Stimulated activated CD4-positive, alpha-beta T cell treated with anti-CD3 and anti-CD28 coated beads, Interleukin-12 subunit alpha, Interleukin-12 subunit beta, amount 100 ng/mL, for 24 hours (primary cell): ENCODE measurements at places on chromosomes 12 and 14.

DNA sequence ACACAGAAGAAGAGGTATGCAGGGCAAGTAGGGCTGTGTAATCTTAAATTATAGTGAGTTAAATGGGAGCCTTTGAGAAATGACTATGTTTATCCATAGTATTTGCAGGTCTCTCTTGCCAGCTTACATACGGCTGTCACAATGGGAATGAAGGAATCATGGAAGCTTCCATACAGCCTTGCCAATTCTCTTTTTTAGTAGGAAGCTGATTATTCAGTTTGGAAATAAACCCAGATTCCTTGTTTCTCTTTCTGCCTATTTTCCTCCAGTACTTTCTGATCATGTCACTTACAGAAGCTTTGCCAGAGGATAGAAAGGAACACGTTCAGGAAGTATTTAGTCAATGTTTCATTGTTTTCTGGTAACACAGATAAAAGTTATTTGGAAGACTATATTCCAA, 217.4 kb upstream of the DIO2 start:
- DNase-seq = no peak

GRCh38 chr12:66829660-66830325, 150.9 kb upstream of the GRIP1 start:
- no peak for DNase-seq

GRCh38 chr14:29858299-29858698, 69.3 kb downstream of the PRKD1 start:
- no peak for DNase-seq

DNA sequence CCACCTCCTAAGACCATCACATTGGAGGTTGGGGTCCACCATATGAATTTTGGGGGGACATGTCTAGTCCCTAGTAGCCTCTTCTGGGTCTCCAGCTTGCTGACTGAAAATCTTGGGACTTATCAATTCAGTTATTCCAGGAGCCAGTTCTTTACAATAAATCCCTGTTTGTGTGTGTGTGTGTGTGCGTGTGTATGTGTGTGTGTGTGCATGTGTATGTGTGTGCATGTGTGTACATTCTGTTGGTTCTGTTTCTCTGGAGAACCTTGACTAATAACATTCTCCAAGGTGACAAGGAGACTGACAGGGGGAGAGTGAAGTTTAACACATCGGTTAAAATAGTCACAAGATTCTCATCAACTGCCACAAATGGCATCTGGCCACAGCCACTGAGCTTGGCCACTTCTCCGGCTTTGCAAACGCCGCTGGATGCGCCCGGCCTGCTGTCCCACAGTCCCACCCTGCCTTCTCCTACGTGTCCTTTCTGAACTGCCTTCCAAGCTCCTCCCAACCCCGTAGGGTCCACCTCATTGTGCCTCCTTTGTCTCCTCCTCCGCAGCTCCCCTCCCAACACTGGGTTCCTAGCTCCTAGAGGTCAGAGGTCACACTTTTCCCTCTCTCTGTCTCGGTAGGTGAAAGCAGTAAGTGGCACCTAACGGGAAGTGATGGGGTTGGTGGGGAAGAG, 88.1 kb upstream of the DIO3 start:
- DNase-seq = no peak

- no peak for DNase-seq
Observed at GRCh38 chr12:11681207-11681606, 31.7 kb downstream of the ETV6 start.

GRCh38 chr12:27747111-27747820, 32.8 kb upstream of the KLHL42 start:
- no peak for DNase-seq

DNA sequence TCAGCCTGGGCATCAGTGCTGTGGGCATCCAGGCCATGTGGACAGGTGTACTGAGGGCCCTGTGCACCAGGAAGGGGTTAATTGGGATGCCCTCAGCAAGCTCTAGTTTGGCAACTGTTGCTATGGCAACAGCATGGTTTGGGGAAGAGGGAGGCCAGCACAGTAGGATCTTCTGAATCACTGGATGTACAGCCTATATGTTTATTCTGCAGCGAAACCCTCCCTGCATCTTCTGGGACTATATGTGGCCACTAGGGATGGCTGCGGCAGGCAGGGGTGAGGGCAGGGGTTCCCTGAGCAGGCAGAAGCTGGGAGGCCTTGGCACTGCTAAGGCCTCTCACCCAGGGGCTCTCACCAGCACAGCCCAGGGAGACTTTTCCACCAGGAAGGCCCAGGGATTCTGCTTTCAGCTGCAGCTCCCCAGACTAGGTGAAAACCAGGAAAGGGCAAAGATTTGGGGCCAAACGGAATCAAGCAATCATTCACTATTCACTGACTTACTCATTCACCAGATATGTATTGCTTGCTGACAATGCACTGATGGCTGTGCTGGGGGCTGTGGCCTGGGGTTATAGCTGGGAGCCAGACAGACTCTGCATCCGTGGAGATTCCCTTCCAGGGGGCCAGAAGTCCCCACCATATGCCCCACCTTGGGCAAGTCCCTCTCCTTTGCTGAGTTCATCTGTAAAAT, 42.8 kb downstream of the IRF2BPL start:
- no peak for DNase-seq

DNA sequence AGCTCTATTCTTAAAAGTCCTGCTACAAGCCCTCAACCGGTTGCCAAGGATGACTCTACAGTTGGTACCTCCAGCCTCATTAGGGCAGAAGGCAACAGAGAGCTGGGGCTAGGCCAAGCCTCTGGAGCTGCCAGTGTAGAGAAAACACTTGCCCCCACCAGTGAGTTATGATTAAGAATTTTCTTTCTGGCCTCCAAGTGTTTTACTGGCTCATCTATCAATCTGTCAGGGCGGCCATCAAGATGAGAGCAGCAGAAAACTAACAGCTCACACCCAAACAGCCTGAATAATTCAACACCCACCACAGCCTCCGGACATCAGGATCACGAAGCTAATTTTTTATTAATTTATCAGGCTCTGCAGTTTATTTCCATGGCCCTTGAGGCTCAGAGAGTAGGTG, 40.7 kb upstream of the CMKLR1 start:
- DNase-seq = no peak

- DNase-seq = no peak
Observed at GRCh38 chr12:77734214-77734883, 96.3 kb upstream of the NAV3 start.

DNA sequence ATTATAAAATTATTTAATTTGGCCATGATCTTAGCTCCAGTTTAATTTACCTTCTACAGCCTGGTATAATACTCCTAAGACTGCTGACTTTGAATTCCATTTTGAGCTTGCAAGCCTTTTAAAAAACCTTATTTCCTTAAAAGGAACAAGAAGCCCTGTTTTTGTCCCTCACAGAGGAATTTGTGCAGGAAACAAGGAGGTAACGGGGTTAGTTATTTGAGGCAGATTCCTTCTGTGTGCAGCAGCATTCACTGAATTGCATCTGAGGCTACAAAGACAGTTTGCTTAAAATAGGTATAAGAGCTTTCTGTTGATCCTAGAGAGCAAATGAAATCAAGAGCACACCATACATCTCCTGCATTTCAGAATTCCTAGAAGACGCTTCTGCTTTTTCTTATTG, 403.3 kb upstream of the PRICKLE1 start:
- DNase-seq = no peak

DNA sequence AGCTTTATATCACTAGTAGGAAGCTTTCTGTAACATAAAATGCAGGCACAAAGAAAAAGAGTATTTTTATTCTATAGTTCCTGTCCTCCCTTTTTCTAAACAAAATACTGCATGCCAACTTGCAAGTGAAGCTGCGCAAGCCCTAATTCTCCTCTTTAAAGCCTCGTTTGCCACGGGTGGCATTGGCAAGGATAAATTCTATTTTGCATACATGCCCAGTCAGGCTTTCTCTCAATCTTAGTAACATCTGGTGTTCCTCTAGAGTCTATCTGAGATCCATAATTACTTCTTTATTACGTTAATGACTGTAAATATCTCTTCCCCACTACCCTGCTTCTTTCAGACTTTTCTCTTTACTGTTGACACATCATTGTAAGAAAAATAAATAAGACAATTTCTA, 97.1 kb upstream of the DAAM1 start:
- DNase-seq = no peak

DNA sequence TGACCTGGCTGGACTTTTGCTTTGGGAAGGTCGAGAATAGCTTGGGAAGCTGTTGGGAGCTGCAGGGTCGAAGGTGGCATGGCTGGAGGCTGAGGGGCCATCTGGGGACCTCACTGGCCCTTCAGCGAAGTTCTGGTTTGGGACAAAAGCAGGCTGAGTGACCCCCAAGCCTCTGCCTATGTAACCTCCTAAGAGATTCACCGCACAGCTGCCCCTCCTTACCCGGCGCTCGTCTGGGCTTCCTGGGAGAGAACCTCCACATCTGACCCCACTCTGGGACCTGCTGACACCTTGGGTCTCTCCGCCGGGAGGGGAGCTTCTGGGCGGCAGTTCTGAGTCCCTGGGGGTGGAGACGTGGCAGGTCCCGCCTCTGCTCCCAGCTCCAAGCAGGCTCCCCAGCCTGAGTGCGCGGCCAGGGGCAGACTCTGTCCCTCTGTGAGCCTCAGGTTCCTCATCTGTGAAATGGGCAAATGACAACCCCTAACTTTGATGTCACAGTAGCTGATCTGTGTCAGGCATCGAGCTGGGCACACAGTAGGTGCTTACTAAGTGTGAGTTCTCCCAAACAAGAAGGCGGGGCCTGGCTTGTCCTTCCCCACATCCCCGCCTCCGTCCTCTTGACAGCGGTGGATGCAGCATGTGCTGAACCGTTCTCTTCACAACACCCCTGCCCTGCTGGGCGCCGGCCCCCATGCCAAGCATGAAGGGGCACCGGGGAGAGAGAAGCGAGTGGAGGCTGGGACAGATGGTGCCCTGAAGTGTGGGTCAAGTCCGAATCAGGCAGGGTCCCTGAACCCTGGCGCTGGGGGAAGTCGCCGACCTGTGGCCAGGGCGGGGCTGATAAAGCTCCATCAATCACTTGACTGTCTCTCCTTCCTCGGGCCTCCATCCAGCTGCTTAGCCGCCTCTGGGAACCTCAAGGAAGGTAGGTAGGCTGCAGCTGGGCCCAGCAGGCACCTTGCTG, 3.8 kb downstream of the EXOC3L4 start:
- DNase-seq = no peak

DNA sequence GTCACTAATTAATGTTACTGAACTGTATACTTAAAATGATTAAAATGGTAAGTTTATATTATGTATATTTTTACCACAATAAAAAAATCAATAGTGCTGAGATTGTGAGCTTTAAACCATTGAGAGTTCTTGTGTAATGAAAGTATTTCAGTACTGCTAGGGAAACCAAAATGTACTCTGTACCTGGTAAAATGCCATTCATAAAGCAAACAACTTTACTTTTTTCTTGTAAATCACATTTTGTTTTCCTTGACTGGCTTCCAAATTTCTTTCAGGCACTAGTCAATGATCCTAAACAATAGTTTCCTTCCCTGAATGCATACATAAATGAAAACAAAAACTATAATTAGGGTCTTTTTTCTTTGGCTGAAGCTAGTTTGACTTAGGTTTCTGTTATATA, 29.4 kb upstream of the SNRPF start:
- no peak for DNase-seq

- no peak for DNase-seq
Observed at GRCh38 chr12:119803381-119803791, 73.7 kb downstream of the CIT start.

- DNase-seq = no peak
Observed at GRCh38 chr14:73576391-73576790, 7.4 kb downstream of the ACOT2 start.

GRCh38 chr12:19082365-19082911, 47.1 kb upstream of the PLEKHA5 start:
- no peak for DNase-seq

DNA sequence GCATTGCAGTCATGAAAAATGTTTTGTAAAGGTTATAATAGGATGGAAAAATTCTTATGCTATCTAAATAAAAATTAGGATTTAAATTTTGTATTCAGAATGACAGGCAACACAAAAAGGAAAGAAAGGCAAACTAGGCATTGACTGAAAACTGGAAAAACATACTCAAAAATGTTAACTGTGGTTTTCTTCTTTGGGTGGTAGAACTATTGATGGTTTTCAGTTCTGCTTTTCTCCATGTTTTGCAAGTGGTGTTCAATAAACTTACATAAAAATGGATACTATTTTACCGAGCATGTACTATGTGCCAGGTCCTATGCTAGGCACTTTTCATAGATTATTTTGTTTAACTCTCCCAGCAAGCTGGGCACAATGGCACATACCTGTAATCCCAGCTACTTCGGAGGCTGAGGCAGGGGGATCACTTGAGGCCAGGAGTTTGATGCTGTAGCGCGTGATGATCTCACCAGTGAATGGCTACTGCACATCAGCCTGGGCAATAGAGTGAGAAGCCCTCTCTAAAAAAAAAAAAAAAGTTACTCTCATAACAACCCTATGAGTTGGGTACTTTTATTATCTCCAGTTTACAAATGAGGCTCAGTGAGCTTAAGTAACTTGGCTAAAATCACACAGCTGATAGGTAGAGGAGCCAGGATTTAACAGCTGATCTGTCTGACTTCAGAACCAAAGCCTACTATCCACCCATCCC, 26.3 kb upstream of the TCP11L2 start:
- DNase-seq = no peak

- DNase-seq = no peak
Observed at GRCh38 chr12:68290126-68290525, 36.7 kb upstream of the IL22 start.

- DNase-seq = no peak
Observed at GRCh38 chr12:116011217-116011616, 266.3 kb downstream of the MED13L start.

DNA sequence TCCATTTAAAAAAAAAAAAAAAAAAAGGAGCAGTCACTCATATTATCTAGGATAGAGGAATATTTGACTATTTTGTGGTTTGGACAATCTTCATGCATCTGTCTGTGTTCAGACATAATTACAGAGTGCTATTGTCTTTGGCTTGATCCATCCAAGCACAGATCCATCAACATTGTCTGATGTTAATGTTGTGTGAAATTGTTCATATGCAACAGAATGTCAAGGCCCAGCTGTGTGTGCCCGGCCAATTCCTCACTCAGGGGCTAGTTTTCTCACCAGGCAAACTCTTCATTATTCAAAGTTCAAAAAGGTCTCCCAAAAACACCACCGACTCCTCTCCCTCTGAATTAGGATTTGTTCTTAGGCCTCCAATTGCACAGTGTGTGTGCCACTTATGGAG, 324.9 kb upstream of the TMTC1 start:
- DNase-seq = no peak

DNA sequence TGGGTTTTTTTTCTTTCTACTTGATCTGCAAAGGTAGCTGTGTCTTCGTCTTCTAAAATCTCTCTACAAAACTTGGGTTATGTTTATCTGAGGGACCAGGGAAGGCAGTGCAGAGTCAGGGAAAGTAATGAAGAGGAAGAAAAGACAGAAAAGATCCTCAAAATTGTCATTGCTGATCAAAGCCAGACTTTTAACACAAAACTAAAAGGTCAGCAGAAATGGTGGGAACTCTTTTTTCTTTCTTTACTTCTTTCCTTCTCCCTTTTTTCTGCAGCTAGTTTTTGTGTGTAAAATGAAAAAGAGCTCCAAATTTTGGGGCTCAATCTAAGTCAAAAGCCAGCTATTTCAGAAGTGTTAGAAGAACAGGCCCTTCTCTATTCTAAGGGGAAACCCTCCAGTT, 11.9 kb downstream of the DPF3 start:
- DNase-seq = no peak

- no peak for DNase-seq
Observed at GRCh38 chr14:55762595-55763232, 182.7 kb downstream of the KTN1 start.

- no peak for DNase-seq
Observed at GRCh38 chr12:42691991-42692557, 102.5 kb upstream of the PRICKLE1 start.

GRCh38 chr12:108823804-108824203, 33.6 kb downstream of the SSH1 start:
- DNase-seq = no peak
